ENCODE measurements at places on chromosomes 4 and X.

GRCh38 chr4:150768497-150768896 lies 186.5 kb downstream of the MAB21L2 start:
- DNase-seq: no peak

DNA sequence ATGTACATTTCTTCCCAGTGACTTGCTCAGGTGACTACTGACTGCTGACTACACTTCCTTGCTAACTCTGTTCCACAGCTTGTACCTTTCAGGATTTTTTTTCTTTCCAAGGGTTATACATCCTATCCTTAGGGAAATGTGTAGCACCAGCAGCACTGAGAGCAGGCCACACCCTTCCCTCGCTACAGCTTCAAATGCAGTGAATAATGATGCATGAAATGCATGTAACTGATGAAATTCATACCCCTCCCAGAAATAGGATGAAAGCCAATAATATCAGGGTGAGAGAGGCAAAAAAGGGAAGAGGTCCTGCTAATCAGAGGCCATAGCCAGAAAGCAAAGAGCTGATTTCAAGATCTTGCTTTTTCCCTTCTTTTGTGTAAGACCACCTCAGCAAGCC lies 6.2 kb upstream of the FGF16 start:
- no peak for DNase-seq

GRCh38 chr4:150999086-150999485 lies 16.0 kb downstream of the LRBA start:
- DNase-seq: no peak

- no peak for DNase-seq
Measured at GRCh38 chr4:138875891-138876608, 139.5 kb upstream of the NOCT start.

DNA sequence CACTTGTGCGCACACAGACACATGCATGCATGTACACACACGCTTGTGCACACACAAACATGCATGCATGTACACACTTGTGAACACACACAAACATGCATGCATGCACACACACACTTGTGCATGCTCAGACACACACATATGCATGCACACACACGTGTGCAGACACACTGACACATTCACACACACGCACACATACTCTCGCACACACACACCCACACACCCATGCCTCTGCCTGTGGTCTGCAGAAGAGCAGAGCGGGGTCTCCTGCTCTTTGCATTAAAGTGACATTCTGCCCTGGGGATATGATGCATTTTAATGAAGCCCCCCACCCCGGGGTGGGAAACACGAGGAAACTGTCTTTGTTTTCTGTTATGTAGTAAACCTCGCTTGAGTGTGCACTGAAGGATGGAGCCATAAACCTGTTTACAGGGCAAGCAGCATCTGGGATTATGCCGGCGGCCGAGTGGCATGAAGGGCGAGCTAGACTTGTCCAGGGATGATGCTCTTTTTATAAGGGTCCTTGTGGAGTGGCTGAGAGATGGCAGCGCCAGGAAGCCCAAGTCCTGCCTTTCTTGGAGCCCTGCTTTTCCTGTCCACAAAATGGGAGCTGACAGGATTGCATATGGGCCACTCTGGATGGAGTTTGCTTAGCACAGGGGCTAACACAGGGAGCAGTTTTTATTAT lies 17.8 kb downstream of the PSAPL1 start:
- DNase-seq: peak; percentile 49

- no peak for DNase-seq
Measured at GRCh38 chrX:26649534-26649933, 433.6 kb downstream of the MAGEB5 start.

- no peak for DNase-seq
Measured at GRCh38 chrX:9291629-9292028, 173.2 kb upstream of the TBL1X start.

GRCh38 chrX:131728295-131729145 lies 184.6 kb downstream of the OR13H1 start:
- no peak for DNase-seq

- DNase-seq: no peak
Measured at GRCh38 chrX:98379134-98379533, 1495.4 kb downstream of the RPA4 start.

DNA sequence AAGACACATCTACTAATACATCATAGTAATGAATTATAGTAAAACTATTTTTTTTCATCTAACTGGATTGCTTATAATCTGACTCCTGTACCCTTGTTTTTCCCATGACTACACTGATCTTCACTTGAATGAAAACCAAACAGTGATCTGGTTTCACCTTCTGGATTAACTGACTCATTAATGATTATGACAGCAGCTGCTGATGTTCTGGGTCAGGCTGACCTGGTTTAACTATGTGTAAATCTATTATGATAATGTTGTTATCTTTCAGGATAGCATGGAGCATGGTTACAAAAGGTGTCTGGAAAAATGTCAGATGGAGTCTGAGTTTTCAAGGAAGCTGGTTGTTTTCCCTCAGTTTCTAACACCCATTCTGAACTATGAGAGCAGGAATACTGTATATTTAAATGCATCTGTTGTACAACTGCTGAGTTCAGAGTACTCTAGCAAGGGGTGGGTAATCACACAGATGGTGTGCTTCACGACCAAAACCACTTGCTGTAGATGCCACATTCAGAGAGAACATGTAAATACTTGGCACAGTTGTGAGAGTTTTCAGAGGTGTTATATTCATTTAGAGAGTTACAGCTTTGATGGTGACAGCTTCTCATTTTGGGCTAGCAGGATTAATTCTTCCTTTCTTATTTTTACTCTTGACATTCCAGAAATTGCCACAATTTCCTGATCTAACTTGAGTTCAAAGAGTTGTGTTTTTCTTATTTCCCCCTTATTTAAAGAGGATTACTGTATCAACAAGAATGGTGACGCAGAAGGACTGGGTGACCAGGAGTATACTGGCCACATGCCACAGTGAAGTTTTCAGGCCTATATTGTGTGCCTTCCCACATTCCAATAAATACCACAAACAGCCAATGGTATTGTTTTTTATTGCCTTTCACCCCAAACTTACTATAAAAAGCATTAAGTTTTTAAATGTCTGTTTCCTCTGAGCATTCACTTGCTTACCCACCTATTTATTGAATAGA lies 249.7 kb upstream of the TET2 start:
- DNase-seq: no peak

GRCh38 chrX:124862301-124862700 lies 457.4 kb upstream of the TEX13C start:
- no peak for DNase-seq

DNA sequence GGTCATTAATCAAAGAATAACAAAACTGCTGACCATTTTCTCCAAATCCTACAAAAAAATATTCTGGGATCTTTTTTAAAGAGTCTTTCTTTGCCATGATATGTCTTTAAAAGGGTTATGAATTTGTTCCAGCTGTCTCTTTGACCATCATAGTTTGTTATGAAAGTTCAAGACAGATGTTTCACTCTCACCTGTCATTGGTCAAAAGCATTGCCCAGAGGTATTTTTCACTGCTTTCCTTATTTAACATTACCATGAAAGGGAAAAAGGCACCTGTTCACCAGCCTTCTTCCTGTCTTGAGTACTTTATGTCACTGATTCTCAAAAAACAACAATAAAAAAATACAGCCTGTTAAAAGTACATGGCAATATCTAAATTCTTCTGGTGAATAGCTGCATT lies 643.8 kb downstream of the FAT4 start:
- DNase-seq: no peak

DNA sequence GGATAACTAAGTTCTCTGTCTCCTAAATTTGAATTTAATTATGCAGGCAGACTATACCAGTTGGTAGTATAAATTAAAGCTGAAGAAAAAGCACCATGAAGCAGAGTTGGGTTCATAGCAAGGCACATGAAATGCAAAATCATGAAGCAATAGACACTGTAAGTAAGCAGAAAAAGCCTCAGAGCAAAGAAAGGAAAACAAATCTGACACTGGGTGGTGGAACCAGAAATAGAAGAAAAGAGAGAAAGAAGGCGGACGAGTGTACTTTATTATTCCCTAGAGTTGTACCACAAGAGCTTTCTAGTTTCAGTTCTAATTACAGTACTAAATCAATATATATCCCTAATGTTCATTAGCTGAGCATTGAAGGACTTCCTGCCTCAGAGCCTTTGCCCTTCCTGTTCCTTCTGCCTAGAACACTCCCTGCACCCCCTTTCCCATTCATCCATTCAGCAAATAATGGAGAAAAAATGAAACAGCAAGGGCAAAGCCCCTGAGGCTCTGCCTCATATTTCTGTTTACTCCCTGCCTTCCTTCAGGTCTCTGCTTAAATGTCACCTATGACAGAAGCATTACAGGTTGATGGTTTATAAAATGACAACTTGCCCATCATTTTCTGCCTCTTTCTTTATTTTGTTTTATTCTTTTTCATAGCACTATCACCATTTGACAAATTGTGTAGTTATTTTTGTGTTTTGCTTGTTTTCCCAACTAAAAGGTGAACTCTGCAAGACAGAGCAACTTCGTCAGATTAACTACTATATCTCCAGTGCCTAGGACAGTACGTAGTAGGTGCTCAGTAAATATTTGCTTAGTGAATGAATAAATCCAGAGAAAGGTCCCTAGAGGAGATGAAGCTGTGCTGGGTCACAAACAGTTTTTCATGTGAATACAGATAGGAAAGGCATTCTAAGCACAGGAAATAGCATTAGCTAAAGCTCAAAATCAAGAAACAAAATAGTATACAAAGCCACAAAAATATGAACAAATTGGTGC lies 154.0 kb upstream of the RASGEF1B start:
- DNase-seq: no peak

DNA sequence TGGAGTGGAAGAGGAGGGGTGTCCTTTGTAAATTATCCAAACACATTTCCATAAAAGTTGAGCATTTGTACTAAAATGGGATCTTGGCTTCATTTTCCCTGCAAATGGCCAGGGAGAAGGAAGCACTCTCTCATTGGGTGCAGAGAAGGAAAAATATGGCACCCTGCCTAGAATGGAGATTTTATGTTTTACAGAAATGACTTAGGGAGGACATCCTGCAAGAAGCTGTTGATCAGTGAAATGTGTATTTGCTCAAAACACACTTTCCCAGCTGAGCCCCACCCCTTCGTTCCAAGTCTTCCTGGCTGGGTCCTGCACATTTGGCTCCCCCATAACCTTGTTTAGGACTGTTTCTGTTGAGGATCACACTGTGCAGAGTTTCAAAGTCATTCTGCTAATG lies 213.5 kb upstream of the TAPT1 start:
- DNase-seq: no peak

DNA sequence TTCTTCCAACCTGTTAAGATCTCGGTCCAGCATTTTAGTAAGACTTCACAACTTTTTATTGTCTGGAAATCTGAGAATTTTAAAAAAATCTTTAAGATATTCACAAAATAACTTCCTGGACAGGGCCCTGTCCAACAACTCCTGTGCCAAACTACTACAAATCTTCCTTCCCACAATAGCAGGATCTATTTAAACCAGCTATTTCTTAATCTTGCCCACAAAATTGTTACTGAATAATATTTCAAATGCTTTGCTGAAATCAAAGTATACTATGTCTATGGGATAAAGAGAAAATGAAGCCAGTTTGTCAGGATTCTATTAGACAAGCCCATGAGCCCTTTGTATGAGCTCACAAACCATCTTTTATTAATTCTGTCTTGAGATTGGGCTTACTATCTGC lies 104.1 kb upstream of the DDIT4L start:
- no peak for DNase-seq

GRCh38 chrX:100381619-100382018 lies 28.5 kb downstream of the PCDH19 start:
- DNase-seq: no peak

DNA sequence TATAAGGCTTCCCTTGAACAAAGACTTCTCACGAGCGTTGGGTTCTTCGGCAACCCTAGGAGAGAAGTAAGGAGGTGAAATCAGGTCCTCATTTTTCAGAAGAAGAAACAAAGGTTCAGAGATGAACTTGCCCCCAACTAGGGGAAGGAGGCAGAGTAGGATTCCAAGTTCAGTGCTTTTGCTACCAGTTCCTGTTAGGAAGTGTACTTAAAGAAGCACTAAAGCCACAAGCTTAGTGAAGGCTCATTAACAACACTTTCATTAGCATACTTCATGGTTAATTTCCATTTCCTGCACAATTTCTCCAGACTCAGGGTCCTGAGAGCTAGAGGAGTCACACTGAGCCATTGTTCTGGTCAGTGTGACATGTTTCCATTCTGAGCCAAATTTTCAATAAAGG lies 52.1 kb downstream of the VSIG4 start:
- DNase-seq: no peak

- DNase-seq: no peak
Measured at GRCh38 chr4:157992948-157993839, 179.6 kb downstream of the GASK1B start.

GRCh38 chrX:15441464-15441863 lies 51.7 kb downstream of the PIR start:
- DNase-seq: no peak

GRCh38 chrX:10121787-10122186 lies 35.0 kb upstream of the CLCN4 start:
- DNase-seq: no peak

DNA sequence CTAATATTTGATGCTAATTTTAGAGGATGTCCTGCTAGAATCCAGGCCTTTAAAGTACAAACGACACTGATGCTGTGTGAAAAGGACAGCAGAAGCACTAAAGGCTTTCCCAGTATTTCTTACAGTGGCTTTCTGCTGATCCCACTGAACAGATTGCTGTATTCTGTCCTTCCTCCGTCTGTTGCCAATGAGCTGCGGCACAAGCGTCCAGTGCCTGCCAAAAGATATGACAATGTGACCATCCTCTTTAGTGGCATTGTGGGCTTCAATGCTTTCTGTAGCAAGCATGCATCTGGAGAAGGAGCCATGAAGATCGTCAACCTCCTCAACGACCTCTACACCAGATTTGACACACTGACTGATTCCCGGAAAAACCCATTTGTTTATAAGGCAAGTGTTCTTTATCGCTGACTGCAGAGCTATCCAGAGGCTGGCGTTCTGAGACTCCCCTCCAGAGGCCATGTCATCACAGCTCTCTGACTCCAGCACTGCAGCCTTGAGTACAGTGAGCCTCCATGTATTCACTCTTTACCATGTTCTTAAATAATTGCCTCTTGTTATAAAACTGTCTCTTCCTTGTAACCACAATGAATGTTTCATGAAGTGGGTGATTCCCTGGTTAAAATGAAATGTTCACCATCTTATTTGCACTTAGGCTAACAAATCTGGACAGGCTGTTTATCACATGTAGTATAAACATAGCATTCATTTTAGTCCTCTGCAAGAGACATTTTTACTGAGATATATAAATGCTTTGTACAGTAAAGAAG lies 43.6 kb downstream of the GUCY1B1 start:
- DNase-seq: no peak

- no peak for DNase-seq
Measured at GRCh38 chr4:2360396-2360730, 58.1 kb downstream of the ZFYVE28 start.

GRCh38 chrX:44240036-44240435 lies 103.4 kb downstream of the EFHC2 start:
- DNase-seq: no peak

GRCh38 chr4:140648716-140649308 lies 80.1 kb upstream of the UCP1 start:
- no peak for DNase-seq

- DNase-seq: no peak
Measured at GRCh38 chr4:140641105-140641555, 72.4 kb upstream of the UCP1 start.

Data from DMS79 (cell line).